RWPE2 (cell line): ENCODE measurements at places on chromosomes 2 and 18.

DNA sequence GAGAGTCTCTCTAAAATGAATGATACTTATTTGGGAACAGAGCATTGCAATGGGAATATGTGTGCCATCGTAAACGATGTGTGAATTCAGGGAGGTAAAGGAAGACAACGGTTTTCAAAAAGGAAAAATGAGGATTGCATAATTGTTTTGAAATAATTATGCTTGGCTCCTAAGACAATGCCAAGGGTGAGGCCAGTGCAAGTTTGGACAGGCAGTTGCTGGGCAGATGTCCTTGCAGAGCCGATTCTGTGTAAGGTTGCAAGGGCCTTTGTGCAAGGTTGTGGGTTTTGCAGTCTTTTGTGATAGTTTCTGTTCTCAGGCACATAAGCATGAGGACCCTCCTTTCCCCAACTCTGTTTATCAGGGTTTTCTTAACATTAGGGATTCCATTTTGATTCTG, 70.0 kb upstream of the ZNF236 start:
- DNase-seq, result no peak
- no peaks in the 10 kb centered on the region for H3K27me3 ChIP-seq
- H3K4me1 ChIP-seq, result no peaks in the 10 kb centered on the region
- H3K27ac ChIP-seq, result no peak overlapping the region
- H3K36me3 ChIP-seq, result no peaks in the 10 kb centered on the region
- no peak overlapping the region for H3K4me3 ChIP-seq

DNA sequence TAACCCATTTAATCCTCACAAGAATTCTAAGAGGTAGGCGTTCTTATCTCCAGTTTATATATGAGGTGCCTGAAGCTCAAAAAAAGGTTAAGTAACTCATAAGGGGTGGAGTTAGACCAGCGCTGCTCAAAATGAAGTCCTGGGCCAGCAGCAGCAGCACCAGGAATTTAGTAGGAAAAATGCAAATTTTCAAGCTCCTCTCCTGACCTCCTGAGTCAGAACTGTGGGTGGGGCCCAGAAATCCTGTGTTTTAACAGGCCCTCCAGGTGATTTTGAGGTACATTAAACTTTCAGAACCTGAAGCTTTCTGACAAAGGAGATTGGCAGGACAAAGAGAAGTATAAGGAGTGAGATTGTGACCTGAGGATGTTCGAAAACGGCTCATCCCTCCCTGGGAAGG, 66.0 kb upstream of the CCDC85A start:
- no peak overlapping the region for H3K4me3 ChIP-seq
- no peak for DNase-seq
- no peaks in the 10 kb centered on the region for H3K27me3 ChIP-seq
- no peak overlapping the region for H3K27ac ChIP-seq
- no peaks in the 10 kb centered on the region for H3K36me3 ChIP-seq

DNA sequence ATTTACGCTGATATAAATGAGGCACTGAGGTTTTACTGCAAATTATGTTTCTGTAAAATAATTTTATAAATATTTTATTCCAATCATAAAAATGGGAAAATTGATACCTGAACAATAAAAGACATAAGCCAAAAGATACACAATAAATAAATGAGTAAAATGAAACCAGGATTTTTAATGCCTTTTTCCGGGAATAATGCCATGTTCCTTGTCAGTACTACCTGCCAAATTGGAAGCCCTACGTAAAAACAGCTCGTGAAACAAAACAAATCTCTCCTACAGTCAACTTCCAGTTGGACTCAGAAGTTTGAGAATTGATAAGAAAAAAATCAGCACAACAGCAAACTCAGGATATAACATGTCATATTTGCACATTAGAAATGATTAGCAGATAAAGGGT, 18.0 kb downstream of the GALNT3 start:
- H3K27me3 ChIP-seq, result no peaks in the 10 kb centered on the region
- peaks cover 59% of the 10 kb centered on the region for H3K36me3 ChIP-seq
- H3K27ac ChIP-seq, result no peak overlapping the region
- peaks cover 4% of the 10 kb centered on the region for H3K4me1 ChIP-seq

DNA sequence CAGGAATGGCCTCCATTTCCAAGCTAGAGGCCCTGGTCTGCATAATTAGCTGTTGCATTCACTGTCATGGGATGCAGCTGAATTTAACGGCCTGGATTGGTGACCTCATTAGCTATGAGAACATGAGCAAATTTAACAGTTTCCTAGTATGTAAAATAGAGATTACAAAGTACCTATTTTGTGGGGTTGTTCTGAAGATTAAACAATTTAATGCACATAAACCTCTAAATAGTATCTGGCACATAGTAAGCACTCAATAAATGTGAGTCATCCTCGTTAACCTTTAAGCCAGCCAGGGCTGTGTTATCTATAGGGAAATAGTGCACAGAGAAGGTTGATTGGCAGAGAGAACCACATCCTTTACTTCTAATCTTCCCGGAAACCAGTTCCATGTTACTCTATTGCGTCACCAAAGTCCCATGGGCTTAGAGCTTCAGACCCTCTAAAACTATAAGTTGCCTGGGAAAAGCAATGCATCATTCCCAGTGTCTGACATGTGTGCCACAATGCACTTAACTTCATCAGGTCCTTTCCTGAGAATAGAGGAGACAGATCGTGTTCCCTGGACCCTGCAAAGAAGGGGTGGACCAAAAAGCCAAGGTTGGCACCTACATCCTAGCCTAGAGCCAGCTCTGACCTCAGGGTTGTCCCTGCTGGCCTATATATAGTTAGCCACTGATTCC, 196.5 kb downstream of the LNPK start:
- no peaks in the 10 kb centered on the region for H3K36me3 ChIP-seq
- H3K4me3 ChIP-seq, result no peak overlapping the region
- no peak for DNase-seq
- no peak overlapping the region for H3K27ac ChIP-seq
- H3K4me1 ChIP-seq, result no peaks in the 10 kb centered on the region
- H3K27me3 ChIP-seq, result peaks cover 3% of the 10 kb centered on the region

GRCh38 chr2:219277703-219278654, 1.2 kb upstream of the DNAJB2 start:
- DNase-seq, result no peak
- H3K27me3 ChIP-seq, result no peaks in the 10 kb centered on the region
- peaks cover 22% of the 10 kb centered on the region for H3K36me3 ChIP-seq
- peaks cover 47% of the 10 kb centered on the region for H3K4me1 ChIP-seq
- H3K27ac ChIP-seq, result peak overlapping the region; percentile 100

DNA sequence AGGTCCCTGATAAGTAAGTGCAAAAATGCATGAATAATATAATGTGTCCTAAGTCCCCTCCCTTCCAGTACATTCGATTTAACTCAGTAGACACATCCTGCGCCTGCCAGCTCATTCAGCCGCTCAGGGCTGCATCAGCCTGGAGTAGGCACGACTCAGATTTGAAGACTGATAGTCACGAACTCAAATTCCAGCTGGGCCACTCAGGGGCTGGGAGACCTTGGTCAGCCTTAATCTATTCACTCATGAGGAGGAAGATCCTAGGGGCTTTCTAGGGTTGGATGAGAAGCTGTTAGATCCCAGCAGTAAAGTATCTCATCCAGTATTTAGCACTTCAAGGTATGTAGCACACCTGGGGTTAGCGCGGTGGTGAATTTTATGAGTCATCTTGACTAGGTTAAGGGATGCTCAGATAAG, 98.9 kb upstream of the ODC1 start:
- no peaks in the 10 kb centered on the region for H3K36me3 ChIP-seq
- H3K27me3 ChIP-seq, result no peaks in the 10 kb centered on the region
- H3K4me1 ChIP-seq, result no peaks in the 10 kb centered on the region
- peak overlapping the region; percentile 4 for H3K27ac ChIP-seq
- H3K4me3 ChIP-seq, result no peak overlapping the region

DNA sequence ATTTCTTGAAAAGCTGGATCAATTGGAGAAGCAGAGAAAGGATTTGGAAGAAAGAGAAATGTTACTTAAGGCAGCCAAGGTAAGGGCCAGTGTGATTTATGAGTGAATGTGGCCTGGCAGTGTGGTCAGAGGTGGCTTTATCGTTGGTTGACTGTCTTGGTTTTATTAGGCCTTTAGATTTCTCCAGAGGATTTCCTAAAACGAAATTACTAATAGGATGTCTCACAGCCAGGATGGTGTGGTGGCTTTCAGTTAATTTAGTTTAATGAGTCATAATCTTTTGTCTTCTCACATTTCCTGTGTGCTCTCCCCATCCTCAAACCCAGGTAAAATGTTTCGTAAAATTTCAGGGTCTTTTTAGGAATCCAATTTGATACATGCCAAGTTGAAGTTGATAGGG, 100.8 kb downstream of the TAF4B start:
- H3K4me1 ChIP-seq, result peaks cover 9% of the 10 kb centered on the region
- H3K27ac ChIP-seq, result peak overlapping the region; percentile 62
- H3K27me3 ChIP-seq, result no peaks in the 10 kb centered on the region
- no peaks in the 10 kb centered on the region; the same call in 1 of the 2 replicates for H3K36me3 ChIP-seq
- no peak overlapping the region for H3K4me3 ChIP-seq

DNA sequence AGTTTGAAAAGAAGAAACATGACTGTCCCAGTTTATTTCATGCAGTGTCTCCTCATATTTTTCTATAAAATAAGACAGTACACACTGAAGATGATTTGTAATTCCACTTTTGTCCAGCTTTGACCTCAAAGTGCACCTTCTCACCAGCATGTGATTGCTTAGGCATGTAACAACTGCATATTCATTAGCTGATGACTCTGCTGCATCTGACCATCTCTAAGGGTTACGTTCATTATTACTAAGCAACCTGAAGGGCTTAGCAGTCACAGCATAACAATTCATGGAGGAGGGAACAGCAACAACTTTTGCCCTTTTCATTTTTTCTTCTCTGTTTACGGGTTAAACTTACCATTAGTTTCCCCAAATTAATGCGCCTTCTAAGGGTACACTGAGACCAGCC, 330.6 kb upstream of the PIK3C3 start:
- no peaks in the 10 kb centered on the region for H3K36me3 ChIP-seq
- H3K4me1 ChIP-seq, result no peaks in the 10 kb centered on the region

DNA sequence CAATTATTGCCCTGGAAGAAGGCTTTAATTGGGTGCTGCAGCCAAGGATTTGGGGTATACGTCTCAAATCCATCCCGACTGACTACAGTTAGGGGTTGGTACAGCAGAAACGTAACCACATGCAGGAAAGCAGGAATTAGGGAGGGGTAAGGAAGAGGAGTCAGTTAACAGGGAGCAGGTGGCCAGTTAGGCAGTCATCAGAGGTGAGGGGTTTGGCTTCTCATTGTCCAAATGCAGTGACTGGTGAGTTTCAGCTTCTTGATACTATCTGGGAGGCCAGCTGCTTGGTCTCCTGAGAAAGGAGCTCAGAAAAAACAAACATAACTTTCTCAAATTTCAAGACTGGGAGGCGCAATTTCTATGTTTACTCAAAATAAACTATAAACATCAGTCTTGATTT, 38.8 kb upstream of the UBE2F start:
- H3K36me3 ChIP-seq, result no peaks in the 10 kb centered on the region
- no peak for DNase-seq
- H3K4me3 ChIP-seq, result no peak overlapping the region

DNA sequence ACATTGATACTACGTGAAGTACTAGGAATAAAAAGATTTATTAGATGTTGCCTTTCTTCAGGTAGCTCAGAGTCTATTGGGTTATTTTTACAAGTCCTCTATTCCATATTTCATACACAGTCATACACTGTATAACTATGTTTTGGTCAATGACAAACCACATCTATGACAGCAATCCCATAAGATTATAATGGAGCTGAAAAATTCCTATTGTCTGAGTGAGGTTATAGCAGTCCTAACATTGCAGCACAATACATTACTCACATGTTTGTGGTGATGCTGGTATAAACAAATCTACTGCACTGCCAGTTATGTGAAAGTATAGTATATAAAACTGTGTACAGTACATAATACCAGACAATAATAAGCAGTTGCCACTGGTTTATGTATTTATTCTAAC, 595.1 kb downstream of the MBD2 start:
- H3K36me3 ChIP-seq, result no peaks in the 10 kb centered on the region
- H3K4me3 ChIP-seq, result no peak overlapping the region
- no peak overlapping the region for H3K27ac ChIP-seq
- H3K4me1 ChIP-seq, result no peaks in the 10 kb centered on the region
- DNase-seq, result no peak

DNA sequence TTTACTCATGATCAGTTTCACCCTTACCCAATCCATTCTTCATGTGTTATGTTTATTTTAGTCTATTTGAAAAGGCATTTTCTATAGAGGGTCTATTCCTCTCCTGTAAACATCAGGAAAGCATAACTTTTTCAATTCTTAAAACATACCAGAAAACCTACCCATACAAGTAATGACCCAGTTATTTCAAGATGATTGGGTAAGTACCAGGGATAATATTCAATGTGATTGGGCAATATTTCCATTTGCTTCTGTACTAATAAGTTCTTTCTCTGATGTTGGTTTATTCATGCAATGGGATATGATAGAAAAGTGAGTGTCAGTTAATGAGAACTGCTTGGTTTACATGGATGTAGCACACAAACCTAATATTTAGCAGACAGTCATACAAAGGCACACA, 87.6 kb downstream of the CCBE1 start:
- H3K27ac ChIP-seq, result no peak overlapping the region
- no peaks in the 10 kb centered on the region for H3K36me3 ChIP-seq
- no peaks in the 10 kb centered on the region for H3K4me1 ChIP-seq
- H3K4me3 ChIP-seq, result no peak overlapping the region
- DNase-seq, result no peak

DNA sequence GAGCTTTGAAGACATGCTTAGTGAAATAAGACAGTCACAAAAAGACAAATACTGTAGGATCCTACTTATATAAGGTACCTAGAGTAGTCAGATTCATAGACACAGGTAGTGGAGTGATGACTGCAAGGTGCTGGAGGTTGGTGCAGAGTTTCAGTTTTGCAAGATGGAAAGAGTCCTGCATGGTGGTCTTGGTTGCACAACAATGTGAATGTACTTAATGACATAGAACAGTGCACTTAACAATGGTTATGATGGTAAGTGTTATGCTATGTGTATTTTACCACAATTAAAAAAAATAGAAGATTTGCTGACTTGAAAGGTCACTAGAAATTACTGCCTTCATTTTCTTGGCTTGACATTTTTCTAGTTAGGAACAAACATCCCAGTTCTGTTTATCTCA, 9.5 kb downstream of the CERS6 start:
- no peak overlapping the region for H3K27ac ChIP-seq
- no peak overlapping the region for H3K4me3 ChIP-seq
- H3K4me1 ChIP-seq, result peaks cover 10% of the 10 kb centered on the region

DNA sequence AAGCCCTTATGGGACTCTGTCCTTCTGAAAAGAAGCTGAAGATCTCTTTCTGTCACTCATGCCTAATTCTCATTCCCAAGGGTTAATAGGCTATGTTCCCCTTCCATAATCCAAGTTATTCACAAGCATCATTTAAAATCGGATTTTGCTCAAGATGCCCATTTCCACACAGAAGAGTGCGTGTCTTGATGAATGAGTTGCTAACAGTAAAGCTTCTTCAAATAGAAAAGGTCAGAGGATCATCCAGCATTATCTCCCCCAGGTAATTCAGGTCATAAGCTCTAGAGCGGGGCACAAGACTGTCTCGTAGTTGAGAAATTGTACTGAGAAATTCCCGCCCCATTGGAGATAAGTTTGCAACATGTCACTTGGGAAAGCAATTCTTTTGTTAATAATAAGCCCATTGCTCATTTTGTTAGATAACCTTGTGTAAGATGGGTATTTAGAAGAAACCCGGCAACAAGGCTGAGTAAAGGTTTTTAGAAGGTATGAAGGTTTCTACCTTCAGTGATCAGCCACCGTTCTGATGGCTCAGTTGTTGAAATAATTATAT, 290.7 kb upstream of the EPAS1 start:
- 0 out of 2 replicates have a peak, but pooled peaks cover 8% of the 10 kb centered on the region for H3K36me3 ChIP-seq
- H3K4me1 ChIP-seq, result peaks cover 21% of the 10 kb centered on the region
- no peaks in the 10 kb centered on the region for H3K27me3 ChIP-seq
